NCI-H1694 treated with DMSO at 0.1 percent for 48 hours (cell line): ENCODE measurements at places on chromosomes 16 and 17.

DNA sequence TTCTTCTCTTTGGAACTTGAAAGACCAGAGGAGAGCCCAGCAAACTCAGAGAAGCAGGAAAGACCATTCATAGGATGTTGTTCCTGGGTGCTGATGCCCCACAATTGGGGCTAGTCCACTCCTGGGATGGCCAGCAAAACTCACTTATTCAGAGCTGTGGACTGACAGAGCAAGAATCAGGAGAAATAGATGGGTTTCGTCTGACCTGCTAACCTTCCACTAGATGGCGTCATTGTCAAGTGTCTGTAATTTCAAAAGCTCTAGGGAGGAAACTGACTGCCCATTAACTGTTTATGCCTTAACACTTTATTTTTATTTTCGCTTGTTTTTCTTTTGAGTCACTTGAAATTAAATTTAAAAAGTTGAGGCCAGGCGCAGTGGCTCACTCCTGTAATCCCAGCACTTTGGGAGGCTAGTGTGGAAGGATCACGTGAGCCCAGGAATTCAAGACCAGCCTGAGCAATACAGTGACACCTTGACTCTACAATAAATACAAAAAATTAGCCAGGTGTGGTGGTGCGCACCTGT lies 28.7 kb upstream of the MILR1 start:
- peak; percentile 90 for DNase-seq

DNA sequence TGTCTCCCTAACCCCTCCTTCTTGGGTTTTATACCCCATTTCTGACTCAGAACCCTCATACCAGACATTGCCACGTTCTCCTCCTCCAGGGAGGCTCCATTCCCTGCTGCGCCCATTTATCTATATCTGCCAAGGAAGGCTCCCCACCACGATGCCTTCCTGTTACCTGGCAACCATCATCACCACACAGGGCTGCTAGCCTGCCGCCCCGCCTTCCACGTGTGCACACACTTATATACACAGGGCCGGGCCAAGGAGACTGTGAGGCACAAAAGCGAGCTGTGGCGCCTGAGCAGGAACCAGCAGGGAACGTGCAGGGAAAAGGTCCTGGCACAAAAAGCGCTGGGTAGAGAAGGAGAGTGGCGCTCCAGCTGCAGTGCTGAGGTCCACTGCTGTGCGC lies 261.8 kb downstream of the CBLN1 start:
- peak; percentile 65 for DNase-seq

GRCh38 chr17:31048780-31049179 lies 46.0 kb upstream of the NF1 start:
- no peak for DNase-seq

- peak; percentile 18 for DNase-seq
Measured at GRCh38 chr17:32876417-32877163, at the start of gene MYO1D. Gene MYO1D, minus strand, starts transcription at chr17:32877124. Its CDS starts 252 bp downstream, at chr17:32876872.

- DNase-seq, result no peak
Measured at GRCh38 chr16:14608111-14608566, 21.9 kb downstream of the PARN start.

GRCh38 chr17:78146881-78147280 lies 696 bp downstream of the C17orf99 start:
- DNase-seq, result no peak

DNA sequence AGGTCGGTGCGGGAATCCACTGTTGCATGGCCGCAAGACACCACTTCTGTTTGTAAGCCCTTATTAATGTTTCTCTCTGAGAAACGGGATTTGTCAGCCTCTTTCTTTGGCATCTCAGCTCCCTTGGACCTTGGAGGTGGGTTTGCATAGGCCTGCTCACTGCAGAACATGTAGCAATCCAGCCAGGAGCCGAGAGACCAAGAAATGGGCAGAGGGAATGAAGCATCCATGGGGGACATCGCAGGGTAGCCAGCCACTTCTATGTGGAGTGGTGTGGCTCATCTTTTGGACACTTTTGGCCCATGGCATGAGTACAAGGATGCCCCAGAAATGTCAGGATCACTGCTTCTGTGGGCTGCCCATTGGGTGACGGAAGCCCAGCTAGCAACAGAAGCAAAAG lies 79.4 kb downstream of the GSG1L start:
- DNase-seq, result no peak

DNA sequence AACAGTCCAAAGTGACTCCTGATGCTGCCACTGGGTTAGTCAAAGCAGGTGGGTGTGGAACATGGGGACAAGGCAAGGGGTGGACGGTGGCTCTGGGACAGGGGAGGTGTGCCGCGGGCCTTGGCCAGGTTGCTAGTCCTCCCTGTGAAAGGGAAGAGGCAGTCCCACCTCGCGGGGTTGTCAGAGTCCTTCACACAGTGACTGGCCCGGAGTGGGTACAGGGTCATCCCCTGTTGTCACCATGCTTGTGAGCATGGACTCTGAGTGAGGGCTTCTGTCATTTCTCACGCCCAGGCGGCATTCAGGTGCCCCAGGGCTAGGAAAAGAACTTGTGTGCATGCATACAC lies 3.1 kb upstream of the ZNF469 start:
- DNase-seq, result no peak
